ENCODE measurements at places on chromosomes 16 and 17.
A peak's percentile ranks its signal among the peaks of the same experiment; 100 is the strongest.

GRCh38 chr17:59470624-59471297 is 94.6 kb upstream of the DHX40 start:
- no peak for DNase-seq

GRCh38 chr17:57948555-57949420 is 6.4 kb downstream of the CUEDC1 start:
- DNase-seq, result no peak

DNA sequence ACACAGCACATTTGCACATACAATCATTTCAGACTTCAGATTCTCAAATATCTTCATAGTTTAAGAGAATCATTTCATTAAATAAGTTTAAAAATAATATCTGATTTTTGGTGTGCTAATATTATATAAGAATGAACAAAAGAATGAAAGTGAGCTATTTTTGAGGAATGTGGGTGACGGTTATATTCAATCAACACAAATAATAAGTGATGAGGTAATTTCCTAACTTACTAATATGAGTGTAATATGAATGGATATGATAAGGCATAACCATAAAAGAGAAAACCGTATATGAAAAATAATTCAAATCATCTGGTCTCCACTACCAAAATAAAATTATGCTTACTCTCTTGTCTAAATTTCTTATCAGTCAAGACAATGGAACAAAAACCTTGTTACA is 68.4 kb upstream of the NACA2 start:
- DNase-seq, result no peak

- DNase-seq, result no peak
These were observed 1.7 kb downstream of the MAP2K3 start for GRCh38 chr17:21286066-21286770.

DNA sequence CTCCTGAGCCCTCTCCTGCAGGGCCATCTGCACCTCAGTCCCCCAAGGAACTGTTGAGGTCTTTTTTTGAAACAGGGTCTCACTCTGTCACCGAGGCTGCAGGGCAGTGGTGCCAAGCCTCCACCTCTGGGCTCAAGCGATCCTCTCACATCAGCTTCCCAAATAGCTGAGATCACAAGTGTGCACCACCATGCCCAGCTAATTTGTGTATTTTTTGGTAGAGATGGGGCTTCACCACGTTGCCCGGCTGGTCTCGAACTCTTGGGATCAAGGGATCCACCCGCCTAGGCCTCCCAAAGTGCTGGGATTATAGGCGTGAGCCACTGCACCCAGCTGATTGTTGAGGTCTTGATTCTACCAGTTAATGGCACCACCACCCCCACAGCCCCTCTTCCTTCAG is 27.9 kb upstream of the ENDOV start:
- no peak for DNase-seq

DNA sequence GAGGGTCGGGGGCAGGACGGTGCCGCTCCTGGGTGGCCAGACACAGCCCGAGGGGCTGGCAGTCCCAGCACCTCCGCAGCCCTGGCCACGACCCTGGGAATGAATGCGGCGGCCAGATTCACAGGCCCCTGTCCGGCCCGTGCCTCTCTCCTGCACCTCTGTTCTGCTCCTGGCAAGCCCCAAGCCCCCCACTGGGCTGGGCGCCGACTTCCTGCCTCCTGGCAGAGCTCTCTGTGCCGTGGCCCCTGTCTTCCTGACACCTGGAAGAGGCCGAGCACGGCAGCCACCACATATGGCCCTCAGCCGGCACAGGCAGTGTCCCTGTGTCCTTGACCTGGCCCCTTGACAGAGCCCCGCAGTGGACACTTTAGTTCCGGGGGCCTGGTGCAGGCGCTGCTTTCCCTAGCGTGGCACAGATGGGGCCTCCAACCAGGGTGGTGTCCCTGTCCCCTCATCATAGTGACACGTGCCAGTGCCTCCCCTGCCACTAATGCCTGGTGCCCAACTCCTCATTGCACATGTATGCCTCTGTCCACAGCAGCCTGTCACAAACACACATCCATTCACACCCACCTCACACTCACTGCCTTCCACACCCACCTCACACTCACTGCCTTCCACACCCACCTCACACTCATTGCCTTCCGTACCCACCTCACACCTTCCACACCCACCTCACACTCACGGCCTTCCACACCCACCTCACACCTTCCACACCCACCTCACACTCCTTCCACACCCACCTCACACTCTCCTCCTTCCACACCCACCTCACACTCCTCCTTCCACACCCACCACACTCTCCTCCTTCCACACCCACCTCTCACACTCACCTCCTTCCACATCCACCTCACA is 110.6 kb upstream of the PLCG2 start:
- DNase-seq, result no peak

DNA sequence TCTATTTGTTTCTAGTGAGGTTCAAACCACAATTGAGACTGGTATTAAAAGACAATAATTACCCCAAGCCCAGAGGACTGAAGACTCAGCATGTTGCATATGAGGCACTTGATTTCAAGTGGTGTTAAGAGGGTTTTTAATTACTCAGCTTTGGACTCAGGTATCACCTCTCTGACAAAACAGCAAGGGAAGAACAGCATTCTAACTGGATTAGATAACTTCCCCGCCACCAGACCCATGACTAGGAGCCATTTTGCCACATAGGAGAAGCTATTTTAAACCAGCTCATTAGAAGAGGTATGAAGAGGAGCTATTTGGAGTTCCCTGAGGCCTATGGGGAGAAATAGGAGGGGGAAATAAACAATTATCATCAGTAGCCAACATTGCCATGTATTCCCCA is 226.1 kb upstream of the TOX3 start:
- no peak for DNase-seq

- peak; percentile 83 for DNase-seq
These were observed 138.5 kb upstream of the CORO6 start for GRCh38 chr17:29761040-29761761.

- DNase-seq, result no peak
These were observed 64.4 kb upstream of the CDH8 start for GRCh38 chr16:62100651-62101050.

DNA sequence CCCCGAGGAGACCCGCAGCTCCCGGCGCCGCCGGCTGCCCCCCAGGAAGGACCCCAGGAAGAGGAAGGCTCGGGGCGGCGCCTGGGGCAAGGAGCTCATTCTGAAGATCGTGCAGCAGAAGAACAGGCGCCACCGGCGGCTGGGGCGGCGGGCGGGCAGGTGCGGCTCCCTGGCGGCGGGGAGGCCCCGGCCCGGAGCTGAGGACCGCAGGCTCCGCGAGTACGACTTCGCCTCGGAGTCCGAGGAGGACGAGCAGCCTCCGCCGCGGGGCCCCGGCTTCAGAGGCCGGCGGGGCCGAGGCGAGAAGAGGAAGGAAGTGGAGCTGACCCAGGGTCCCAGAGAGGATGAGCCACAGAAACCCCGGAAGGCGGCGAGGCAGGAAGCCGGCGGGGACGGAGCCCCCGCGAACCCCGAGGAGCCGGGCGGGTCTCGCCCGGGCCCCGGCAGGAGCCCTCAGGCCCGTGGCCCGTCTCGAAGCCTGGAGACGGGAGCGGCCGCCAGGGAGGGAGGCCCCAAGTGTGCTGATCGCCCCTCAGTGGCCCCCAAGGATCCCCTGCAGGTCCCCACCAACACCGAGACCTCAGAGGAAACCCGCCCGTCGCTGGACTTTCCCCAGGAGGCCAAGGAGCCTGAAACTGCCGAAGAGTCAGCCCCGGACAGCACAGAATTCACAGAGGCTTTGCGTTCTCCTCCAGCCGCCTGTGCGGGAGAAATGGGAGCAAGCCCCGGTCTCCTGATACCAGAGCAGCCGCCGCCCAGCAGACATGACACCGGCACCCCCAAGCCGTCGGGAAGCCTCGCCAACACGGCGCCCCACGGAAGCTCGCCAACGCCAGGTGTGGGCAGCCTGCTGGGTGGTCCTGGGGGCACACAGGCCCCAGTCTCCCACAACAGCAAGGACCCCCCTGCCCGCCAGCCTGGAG is 22.3 kb upstream of the ZFPM1 start:
- peak; percentile 17 for DNase-seq

DNA sequence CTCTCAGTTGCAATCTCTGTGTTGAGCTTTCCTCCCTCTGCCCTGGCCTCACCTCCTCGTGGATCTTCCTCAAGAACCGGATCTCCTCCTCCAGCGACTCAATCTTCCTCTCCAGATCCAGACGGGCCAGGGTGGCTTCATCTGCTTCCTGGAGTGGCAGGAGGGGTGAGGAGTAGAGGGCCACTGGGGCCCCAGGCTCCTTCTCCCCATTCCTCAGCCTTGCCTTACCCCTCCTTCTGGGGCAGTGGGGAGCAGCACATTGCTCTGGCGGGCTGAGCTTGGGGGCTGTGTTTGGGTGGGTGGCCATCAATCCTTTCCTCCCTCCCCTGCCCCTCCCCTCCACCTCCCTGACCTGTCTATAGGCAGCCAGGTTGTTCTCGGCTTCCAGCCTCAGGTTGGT is 1.6 kb downstream of the GFAP start:
- DNase-seq, result no peak

Data from stimulated activated CD4-positive, alpha-beta T cell treated with anti-CD3 and anti-CD28 coated beads, Interleukin-12 subunit alpha, Interleukin-12 subunit beta, amount 100 ng/mL, for 48 hours (primary cell).